ENCODE measurements at places on chromosomes 2 and 18.
A peak's percentile ranks its signal among the peaks of the same experiment; 100 is the strongest.

- DNase-seq, result no peak
Measured at GRCh38 chr2:169210917-169211316, 141.6 kb downstream of the DHRS9 start.

GRCh38 chr2:88765154-88765888 is 73.8 kb downstream of the RPIA start:
- peak; percentile 52 for DNase-seq

- DNase-seq, result no peak
Measured at GRCh38 chr18:58787536-58788149, 77.0 kb upstream of the ZNF532 start.

GRCh38 chr2:69561101-69561500 is 82.4 kb downstream of the AAK1 start:
- no peak for DNase-seq

- DNase-seq, result no peak
Measured at GRCh38 chr2:143229411-143229810, 100.2 kb downstream of the ARHGAP15 start.

- no peak for DNase-seq
Measured at GRCh38 chr2:30683236-30683956, 123.8 kb downstream of the CAPN13 start.

- DNase-seq, result no peak
Measured at GRCh38 chr2:218745559-218746469, 35.2 kb downstream of the TTLL4 start.

DNA sequence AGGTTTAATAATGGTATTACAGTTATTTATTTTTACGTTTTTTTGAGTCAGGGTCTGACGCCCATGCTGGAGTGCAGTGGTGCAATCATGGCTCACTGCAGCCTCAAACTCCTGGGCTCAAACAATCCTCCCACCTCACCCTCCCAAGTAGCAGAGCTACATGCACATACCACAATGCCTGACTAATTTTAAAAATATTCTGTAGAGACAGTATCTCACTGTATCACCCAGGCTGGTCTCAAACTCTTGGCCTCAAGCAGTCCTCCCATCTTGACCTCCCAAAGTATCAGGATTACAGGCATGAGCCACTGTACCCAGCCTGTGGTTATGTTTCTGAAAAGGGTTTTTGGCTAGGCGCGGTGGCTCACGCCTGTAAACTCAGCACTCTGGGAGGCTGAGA is 120.8 kb downstream of the ESCO1 start:
- DNase-seq, result no peak

DNA sequence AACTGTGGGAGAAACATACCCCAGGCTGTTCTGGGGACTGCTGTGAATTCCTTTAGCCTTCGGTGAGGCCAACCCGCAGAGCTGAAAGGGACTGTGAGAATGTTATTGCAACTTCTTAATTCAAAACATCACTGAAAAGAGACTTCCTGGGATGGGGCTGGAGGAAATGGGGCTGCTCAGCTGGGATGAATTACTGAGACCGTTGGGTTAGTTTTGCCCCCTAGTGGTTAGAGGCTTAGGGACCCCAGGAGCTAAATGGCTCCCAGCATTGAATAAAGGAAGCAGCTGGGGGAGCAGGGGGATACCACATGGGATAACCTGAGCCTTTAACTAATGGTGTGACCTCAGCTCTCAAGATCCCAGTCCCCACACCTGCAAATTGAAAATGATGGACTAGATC is 941.1 kb upstream of the FANCL start:
- no peak for DNase-seq

DNA sequence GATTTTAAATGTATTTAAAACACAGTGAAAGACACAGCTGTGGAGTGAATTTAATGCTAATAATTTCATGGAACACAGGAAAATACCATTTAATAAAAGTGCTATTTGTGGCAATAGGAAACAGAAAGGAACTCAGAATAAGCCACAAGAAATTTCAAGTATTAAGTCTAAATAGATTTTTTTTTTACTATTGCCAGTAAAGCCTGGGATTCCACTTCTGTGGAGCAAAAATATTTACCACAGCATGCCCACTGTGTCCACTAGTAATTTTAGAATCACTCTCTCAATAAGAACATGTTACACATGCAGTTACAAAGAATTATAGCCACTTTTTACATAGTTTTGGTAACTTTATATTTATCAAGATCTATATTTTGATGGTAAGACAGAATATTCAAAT is 17.2 kb downstream of the KCTD18 start:
- DNase-seq, result no peak

DNA sequence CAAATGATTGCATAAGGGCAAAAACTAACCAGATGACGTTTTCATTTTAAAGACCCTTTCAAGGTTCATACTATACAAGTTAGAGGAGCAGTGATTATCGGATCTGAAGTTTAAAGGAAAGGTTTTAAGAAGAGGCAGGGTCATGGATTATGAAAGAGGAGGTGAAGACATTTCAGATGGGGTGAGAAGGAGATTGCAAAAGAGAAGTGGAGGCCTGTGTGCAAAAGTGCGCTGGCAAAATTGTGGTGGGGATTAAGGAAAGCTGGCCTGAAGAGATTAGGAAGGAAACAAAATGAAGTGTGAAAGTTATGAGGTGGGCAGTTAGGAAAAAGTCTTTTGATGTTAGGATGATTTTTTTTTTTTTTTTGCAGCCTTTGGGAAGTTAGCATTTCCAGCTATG is 935.7 kb upstream of the FAM98A start:
- no peak for DNase-seq

DNA sequence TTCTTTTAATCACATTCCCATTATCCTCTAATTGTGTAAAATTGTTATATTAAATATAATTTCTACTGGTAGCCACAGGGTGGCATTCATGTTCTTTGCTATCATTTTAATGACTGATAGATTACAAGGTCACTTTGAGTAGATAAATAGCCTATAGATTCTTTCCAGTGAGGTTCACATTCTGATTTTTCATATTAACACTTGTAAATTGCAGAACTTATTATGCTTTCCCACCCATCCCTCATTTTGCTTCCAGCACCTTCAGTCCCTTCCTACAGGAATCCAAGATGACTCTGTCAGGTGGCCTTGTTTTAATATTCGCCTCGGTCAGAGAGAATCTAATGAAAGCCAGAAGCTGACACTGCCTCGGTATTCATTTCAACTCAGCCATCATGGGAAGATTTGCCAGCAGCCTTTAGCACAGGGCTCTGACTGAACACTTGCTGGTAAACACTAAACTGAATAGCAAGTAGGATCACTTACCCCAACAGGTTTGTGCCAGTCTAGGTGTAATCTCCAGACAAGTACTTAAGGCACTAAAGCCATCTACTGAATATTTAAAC is 101.2 kb upstream of the FSHR start:
- DNase-seq, result no peak

GRCh38 chr2:112579241-112579640 is 5.2 kb upstream of the CHCHD5 start:
- DNase-seq, result no peak

DNA sequence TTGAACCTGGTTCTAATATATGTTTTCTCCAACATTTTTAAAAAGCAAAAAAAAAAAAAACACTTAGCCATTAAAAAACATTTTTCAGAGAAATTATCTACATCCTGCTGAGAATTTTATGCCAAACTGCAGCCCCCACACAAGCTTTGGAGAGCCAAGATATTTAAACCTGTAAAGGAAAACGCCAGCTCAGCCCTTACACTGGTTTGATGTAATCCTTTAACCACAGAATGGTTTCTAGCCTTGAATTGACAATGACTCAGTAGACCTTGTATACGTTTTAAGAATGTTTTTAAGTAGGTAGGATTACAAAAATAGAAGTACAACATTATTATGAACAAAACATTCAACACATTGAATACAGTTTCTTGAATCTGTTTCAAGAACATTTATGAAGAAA is 113.6 kb downstream of the BABAM2 start:
- DNase-seq, result no peak

GRCh38 chr2:210961249-210961648 is 404.9 kb downstream of the CPS1 start:
- no peak for DNase-seq

DNA sequence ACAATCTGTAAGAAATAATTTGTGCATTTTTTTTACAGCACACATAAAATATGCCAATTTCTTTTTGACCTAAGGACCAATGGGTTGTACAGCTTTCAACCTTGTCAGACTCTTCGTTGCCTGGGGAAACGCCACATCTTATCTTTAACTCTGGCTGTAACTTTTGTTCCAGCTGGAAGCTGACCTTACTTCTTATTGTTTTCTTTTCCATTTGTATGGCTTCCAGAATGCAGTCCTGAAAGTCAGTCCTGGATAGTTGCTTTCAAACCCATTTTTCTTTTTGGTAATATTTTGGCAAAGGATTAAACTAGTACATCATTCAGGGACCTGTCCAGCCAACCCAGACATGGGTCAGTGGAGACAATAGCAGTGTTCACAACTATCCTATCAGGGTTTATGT is 686.5 kb upstream of the CDH2 start:
- DNase-seq, result no peak

DNA sequence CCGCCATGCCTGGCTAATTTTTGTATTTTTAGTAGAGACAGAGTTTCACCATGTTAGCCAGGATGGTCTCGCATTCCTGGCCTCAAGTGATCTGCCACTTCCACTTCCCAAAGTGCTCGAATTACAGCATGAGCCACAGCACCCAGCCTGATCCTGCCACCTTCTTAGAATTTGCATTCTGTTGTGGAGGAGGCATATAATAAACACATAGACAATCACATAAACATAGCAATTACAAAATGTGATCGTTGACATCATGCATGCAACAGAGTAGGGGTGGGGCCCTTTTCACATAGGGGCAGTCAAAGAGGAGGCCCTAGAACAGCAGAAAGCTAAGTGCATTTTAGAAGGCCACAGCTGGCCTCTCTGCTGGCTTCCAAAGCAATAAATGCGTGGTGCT is 39.9 kb upstream of the TSPYL6 start:
- no peak for DNase-seq

- no peak for DNase-seq
Measured at GRCh38 chr2:130872741-130873125, 36.0 kb downstream of the ARHGEF4 start.

DNA sequence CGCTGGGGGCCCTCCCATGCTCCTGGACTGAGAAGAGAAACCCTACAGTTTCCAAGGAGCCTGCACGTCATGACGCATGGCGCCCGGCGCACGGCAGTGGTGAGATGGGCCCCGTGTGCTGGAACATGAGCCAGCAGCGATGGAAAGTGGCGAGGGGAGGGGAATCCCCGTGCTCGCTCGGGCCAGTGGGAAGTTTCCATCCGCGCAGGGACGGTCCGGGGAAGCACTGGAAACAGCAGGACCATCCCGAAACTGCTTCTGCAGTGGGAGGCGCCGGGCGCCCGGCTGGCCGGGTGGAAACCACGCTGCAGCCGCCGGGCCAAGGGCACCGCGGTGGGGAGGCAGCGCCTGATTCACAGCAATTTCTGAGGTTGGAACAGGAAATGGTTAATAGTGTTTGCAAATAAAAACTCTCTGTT is 4.9 kb upstream of the PDCD1 start:
- peak; percentile 72 for DNase-seq

- peak; percentile 35 for DNase-seq
Measured at GRCh38 chr2:174607989-174608865, 10.6 kb upstream of the WIPF1 start.

DNA sequence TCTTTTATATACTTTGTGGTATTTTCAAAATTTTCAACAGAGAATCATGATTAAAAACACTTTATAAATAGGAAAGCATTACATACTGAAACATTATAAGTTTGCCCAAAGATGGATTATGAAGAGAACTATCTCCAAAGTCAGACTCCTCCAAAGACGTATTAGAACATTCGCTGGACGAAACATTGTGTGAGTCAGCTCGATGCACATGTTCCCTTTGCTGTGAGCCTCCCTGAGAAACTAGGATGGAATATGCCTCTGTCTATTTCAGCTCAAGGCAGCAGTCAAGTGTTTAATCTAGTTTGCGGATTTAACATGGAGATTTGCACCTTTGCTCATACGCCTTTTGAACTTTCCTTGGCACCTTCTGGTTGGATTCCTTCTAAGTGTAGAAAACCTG is 92.2 kb upstream of the NCKAP5 start:
- DNase-seq, result no peak

DNA sequence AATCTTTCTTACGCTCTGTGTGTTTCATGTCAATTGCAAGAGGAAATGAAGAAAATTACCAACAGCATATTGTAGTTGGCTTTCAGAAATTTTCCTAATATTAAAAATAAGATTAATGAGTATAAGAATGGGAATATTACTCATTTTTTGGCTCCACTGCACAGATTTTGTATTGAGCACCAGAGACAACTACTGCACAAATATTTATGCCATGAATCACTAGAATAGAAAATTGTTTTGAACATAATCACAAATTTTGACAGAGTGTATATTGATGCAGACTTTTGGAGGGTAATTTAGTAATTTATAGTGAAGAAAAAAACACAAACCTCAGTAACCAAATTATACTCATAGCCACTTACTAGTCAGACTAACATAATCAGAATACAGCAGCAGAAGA is 118.3 kb downstream of the DOK6 start:
- DNase-seq, result no peak

DNA sequence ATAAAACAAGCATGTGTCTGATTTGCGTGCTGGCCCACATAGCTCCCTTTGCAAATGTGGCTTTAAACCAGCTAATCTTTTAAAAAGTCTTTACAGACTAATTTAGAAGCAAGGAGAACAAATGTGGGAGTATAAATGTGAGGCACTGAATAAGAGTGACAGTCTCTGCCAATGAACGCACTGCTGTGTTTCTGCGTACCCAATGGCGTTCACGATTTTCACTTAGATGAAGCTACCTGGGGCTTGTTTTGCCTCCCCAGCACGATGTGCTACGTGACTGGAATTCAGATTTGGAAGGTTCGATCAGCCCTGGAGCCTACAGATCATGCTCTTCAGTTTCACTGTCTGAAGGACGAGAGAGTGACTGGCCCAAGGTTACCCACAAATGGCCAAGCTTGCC is 10.8 kb upstream of the CRACDL start:
- no peak for DNase-seq

Data from stimulated activated CD4-positive, alpha-beta T cell treated with anti-CD3 and anti-CD28 coated beads, Interleukin-4, amount 100 ng/mL, for 48 hours (primary cell).